ENCODE measurements at places on chromosomes 11 and 22.

- no peak for DNase-seq
Measured at GRCh38 chr11:2802389-2803185, 83.0 kb downstream of the CDKN1C start.

GRCh38 chr11:117730208-117730800, 66.7 kb downstream of the DSCAML1 start:
- no peak for DNase-seq

DNA sequence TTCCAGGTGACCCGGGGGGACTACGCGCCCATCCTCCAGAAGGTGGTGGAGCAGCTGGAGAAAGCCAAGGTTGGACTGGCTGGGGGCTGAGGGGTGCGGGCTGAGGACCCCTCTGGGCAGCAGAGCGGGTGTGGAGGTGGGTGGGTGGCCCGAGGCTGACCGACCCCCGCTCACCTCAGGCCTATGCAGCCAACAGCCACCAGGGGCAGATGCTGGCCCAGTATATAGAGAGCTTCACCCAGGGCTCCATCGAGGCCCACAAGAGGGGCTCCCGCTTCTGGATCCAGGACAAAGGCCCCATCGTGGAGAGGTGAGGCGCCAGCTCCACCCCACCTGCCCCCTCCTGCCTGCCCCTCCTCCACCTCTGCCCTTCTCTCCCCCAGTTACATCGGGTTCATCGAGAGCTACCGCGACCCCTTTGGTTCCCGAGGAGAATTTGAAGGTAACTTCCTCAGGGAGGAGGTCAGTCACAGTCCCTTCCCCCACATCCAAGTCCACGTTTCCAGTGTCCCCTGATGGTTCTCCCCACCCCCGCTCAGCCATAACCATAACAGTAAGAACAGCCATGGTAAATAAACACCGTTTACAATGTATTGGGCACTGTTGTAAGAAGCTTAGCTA, 11.2 kb downstream of the DPP3 start:
- no peak for DNase-seq

- DNase-seq, result no peak
Measured at GRCh38 chr11:34644669-34645406, 23.9 kb downstream of the EHF start.

DNA sequence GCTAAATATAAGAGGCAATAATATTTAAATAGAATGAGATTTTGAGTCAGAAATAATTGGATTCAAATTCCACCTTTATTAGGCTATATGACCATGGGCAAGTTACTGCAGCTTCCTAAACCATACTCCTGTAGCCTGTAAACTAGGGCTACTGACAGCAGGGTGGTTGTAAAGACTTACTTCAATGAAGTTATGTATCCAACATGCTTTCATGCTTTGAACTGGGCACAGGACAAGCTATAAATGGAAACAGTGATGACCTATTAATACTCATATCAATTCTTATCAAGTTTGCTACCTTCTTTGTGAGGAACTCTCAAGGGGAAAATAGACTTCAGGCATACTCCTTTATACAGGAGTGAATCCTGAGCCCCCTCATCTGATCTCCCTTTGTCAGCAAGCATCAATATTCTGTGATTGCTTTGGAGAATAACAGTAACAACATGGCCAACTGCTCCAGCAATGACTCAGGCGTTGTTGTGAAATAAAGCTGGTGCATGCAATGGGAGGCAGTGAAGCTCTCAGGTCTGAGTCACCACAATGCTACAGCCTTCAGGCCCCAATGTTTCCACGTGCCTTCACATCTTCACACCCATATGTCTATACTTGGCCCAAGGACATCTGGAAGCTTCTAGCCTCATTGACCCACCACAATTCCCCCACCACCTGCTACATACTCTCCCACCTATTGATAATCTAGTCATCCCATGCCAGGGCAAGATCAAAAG, 102.5 kb downstream of the KCNA4 start:
- no peak for DNase-seq

GRCh38 chr11:57422669-57423068, 4.3 kb downstream of the SLC43A3 start:
- DNase-seq, result no peak

GRCh38 chr11:110463153-110463552, 33.4 kb downstream of the FDX1 start:
- DNase-seq, result no peak

- DNase-seq, result no peak
Measured at GRCh38 chr22:50641696-50642607, 14.0 kb upstream of the ARSA start.

DNA sequence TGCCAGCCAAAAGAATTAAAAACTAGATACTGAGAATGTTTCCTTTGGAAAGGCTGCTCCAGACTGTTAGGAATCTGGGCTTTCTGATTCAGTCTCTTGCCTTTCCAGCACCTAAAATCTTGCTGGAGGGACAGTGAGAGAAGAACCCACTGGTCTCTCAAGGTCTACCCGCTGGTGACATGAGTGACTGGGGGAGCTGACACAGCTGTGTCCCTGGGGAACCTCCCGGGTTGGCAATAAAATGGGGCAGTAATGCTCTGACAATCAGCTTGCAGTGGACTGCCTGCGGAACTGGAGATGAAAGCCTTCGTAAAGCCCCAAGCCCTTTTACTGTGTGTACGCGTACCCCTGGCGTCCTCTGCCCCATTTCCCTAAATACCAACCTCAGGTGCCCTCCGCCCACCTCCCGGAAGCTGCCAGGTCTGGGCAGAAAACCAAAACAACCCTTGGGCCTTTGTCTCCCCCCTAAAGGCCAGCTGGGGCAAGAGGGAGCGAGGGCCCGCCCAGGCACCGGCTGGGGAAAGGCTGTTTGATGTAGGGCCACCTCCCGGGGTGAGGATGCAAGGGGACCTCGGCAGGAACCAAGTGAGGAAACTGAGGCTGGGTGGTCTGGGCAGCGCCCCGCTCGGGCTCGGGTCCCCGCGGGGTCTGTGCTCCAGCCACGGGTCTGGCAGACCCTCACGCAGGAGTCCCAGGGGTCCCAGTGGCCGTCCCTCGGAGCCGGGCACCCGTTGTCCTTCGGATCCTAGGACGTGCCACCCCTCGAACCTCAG, 741 bp downstream of the CARS1 start:
- DNase-seq, result no peak

DNA sequence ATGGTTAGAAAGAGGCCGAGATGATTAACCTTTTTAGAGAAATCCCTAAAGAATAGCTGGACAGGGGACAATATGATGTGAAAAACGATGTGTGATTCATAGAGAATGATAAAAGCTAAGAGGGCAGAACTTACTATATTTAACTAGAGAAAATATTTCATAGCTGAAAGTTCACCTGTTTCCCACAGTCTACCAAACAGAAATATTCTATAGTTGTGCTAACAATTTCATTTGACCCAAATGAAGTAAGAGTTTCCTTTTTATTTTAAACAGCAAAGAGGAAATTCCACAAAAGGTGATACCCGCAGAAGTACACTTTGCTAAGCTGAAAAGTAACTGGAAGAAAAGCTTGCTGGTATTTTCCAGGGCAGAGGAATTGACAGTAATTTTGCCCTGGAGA, 26.7 kb downstream of the ALKBH8 start:
- no peak for DNase-seq

DNA sequence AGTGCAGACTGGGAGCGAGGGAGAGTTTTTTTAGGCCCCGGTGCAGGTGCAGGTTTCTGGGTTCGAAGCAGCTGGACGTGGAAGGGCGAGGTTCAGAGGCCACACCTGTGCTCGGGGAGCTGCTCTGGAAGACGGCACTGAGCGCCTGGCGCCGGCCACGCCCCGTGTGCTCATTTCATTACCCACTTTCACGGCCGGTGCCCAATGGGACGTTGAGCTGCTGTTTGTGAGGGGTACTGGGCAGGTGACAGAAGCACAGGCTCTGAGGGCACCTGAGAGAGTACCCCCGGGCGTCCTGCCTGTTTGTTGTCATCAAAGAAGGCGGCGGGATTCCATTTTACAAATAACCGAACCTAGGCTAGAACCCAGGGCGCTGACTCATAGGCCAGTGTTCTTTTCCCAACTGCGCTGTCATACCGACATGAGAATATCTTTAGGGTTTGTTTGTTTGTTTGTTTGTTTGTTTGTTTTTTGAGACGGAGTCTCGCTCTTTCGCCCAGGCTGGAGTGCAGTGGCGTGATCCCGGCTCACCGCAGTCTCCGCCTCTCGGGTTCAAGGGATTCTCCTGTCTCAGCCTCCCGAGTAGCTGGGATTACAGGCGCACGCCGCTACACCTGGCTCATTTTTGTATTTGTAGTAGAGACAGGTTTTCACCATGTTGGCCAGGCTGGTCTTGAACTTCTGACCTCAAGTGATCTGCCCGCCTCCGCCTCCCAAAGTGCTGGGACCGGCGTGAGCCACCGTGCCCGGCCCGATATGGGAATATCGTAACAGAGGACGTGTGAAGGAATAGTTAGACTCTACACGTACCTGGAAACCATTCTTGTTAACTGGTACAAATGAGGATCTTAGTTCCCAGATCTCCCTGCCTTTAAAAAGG, 16.6 kb upstream of the SPTBN2 start:
- no peak for DNase-seq

DNA sequence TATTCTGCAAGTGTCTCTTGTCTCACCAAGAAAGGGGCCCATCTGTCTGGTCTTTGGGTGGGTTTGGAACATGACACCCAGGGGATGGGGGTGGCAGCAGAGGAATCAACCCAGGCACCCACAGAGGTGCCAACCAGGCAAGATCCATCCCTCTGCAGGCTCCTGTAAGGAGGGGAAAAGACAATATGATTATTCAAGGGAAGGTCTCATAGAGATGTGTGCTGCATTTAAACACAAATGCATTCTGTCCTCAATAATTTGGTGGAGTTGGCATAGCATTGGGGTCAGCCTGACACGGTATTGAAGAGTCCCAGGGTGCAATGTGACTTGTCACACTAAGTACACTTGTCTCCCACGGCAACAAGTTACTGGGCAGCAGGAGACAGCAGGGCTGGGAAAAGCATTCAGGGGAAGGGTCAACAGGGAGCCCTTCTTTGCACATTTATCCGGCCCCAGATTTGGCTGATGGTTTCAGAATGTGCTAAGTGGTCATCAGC, 33.1 kb upstream of the SPON1 start:
- DNase-seq, result no peak
